ENCODE measurements at places on chromosomes 6 and 20.

GRCh38 chr6:157267109-157267611 lies 56.2 kb downstream of the TMEM242 start:
- DNase-seq = no peak

DNA sequence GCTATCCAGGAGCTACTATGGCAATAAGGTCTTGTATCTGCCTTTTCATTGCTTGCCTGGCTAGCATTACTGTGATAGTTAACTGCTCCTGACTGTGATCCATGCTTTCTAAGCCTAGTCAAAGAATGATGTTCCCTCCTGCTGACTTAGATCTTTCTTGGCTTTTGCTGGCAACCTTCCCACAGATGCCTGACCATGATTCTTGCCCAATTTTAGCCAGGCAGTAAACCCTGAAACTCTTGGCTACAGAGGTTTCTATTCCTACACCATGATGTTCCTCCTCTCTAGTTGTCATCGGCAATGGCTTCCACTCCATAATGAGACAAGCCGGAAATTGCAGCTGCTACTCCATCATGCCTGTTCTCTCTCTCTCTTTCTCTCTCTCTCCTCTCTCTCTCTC lies 238.1 kb downstream of the HAO1 start:
- DNase-seq = no peak

GRCh38 chr6:88141561-88142296 lies 24.4 kb downstream of the CNR1 start:
- DNase-seq = no peak

GRCh38 chr6:153511896-153512496 lies 380.9 kb upstream of the RGS17 start:
- peak; percentile 72 for DNase-seq

GRCh38 chr6:157323255-157323965 lies at the start of gene TMEM242:
Gene TMEM242, minus strand, starts transcription at chr6:157323519. Its CDS starts 20 bp downstream, at chr6:157323499.
- peak; percentile 93 for DNase-seq

GRCh38 chr6:63582579-63583231 lies 10.4 kb downstream of the LOC128125822 start:
- DNase-seq = no peak

- DNase-seq = no peak
Measured at GRCh38 chr6:43221046-43221972, 8.0 kb downstream of the DNPH1 start.

- DNase-seq = no peak
Measured at GRCh38 chr6:10144772-10145171, 270.1 kb downstream of the TFAP2A start.

- DNase-seq = no peak
Measured at GRCh38 chr6:68054756-68055155, 580.3 kb upstream of the ADGRB3 start.

DNA sequence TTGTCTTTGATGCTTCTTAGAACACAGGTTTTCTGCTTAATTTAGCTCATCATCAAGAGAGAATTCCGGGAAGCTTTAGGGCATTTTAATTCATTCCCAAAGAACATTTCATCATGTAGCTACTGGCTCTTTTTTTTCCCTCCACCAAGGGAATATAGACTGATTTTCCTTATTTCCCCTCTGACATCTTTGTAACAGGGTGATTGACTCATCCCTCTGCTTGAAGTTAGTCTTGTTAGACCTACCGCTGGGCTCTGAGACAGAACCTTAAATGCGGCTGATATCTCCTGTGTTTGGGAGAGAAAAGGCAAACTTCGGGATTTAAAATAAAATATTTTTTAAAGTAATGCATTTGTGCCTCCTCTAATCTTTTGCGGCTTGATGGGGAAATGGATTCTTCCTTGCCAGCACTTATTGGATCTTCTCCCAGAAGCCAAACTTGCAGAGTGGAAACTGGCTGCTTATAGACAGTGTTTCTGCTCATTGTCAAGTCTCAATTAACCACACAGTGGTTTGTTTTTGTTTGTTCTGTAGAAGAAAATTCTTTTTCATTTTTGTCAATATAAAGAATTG lies 272.7 kb upstream of the PLCB4 start:
- no peak for DNase-seq

GRCh38 chr20:931401-931800 lies 15.3 kb upstream of the ANGPT4 start:
- DNase-seq = no peak

DNA sequence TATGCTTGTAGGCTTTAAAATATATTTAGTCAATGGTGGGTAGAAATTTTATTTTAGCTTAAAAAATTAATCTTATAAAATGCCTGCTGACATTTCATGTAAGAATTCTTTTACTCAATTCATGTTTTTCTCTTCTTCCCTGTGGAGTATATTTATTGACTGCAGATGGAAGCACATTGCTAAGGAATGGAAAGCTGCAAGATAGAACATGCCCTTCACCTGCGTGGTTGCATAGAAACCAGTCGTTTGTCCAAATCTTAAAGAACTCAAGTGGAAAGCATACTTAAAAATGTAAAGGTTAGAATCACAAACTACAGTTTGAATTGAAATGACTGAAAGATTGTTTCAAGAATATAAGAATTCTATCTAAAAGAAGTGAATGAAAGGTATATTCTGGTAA lies 30.7 kb downstream of the C6orf163 start:
- DNase-seq = no peak

- no peak for DNase-seq
Measured at GRCh38 chr6:136641166-136641565, 90.9 kb upstream of the MAP7 start.

DNA sequence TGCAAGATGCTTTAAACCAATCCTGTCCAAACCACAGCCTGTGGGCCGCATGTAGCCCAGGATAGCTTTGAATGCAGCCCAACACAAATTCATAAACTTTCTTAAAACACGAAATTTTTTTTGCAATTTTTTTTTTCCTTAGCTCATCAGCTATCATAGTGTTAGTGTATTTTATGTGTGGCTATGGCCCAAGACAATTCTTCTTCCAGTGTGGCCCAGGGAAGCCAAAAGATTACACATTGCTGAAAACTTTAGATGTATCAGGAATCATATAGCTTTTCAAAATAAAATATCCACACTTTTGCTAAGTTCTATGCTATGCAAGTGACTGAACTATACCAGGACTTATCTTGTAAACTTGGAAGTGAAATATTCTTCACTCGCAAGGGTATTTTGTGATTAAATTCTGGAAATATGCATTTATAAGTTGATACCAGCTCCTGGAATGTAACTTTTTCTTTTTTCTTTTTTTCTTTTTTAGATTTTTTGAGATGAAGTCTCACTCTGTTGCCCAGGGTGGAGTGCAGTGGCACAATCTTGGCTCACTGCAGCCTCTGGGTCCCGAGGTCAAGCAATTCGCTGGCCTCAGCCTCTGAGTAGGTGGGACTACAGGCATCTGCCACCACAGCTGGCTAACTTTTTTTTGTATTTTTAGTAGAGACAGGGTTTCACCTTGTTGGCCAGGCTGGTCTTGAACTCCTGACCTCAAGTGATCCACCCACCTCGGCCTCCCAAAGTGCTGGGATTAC lies 49.8 kb downstream of the MTHFD1L start:
- DNase-seq = no peak

DNA sequence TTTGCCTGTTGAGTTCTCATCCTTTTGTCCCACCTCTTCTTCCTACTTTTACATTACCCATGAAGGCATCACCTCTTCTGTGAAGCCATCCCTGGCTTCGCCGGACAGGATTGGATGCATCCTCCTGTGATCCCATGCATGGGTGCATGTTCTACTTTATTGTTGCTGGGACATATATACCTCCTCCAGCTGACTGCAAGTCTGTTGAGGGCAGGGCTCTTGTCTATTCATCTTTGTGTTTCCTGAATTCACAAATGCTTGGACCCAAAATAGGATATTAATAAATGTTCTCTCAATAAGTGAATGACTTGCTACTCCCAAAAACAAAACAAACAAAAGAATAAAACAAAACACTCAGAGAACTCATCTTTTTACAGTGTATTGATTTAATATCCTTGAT lies 5.1 kb downstream of the MYB start:
- DNase-seq = no peak

DNA sequence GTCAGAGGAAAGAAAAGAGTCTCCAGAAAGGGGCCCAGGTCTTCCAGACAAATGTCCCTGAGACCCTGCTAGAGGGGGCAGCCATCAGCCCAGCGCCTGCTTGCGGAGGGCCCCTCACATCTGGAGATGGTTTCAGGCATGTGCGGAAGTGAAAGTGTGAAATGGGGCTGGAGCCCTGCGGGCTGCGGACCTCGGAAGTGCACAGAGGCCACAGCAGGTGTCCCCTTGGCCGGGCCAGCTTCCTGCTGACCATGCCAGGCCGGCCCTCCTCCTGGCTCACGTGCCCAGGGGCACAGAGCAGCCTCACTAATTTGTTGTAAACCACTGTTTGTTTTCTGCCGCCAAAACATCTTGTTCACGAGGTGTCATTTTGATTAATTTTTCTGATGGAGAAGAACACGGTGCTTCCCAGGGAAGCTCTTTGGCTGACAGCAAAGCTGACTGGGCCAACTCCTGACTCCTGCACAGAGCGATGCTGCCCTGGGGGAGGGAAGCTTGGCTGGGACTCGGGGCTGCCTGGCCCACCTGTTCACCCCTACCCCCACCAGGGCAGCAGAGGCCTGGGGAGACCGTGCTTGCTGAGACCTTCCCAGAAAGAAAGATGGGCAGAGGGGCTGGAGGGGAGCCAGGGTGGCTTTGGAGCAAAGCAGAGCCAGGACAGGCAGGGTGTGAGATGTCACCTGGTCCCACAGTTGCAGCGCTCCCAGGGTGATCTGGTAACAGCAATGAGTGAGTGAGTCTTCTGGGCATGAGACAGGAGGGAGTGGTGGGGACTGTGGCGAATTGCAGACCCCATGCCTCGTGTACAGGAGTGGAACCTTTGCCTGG lies 54.2 kb downstream of the BCAS4 start:
- DNase-seq = no peak

GRCh38 chr6:153013438-153013837 lies 10.9 kb upstream of the MTRF1L start:
- no peak for DNase-seq

- DNase-seq = no peak
Measured at GRCh38 chr20:20761301-20761700, 48.9 kb upstream of the RALGAPA2 start.

- no peak for DNase-seq
Measured at GRCh38 chr6:148422085-148422484, 79.4 kb downstream of the SASH1 start.

- no peak for DNase-seq
Measured at GRCh38 chr6:84769306-84769705, 4.9 kb upstream of the TBX18 start.

DNA sequence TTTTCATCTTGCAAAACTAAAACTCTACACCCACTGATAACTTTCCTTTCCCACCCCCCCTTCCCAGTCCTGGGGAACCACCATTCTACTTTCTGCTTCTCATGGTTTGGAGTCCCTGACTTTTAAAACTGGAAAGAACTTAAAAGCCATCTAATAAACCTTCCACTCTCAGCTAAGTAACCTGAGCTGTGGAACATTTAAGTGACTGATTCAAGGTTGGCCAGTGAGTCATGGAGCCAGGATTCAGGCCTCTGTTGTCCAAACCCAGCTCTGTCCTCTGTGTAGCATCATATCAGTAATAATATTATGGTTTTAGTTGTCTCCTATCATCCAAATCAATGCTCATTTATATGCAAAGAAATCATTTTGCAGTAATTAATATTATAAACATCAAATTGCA lies 176.0 kb upstream of the NT5E start:
- no peak for DNase-seq

DNA sequence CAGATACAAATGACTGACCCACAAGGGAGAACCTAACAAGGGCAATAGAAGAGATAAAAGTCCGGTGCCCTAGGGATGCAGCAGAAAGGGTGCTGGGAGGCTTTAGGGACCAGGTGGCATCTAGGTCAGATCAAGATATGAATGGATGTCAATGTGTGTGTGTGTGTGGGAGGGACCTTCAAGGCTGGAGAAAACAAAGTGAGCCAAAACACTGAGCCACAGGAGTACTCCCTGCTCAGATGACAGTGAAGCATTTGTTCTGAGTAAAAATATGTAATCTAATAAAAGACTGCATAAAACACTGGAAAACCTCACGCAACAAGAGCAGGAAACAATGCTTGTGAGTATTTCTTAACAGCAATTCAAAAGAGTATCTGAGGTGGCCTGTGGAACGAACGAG lies 28.2 kb downstream of the ZNF337 start:
- DNase-seq = no peak

- DNase-seq = no peak
Measured at GRCh38 chr6:81384921-81385320, 367.6 kb downstream of the TENT5A start.

- DNase-seq = no peak
Measured at GRCh38 chr6:2426561-2427340, 181.3 kb upstream of the GMDS start.

DNA sequence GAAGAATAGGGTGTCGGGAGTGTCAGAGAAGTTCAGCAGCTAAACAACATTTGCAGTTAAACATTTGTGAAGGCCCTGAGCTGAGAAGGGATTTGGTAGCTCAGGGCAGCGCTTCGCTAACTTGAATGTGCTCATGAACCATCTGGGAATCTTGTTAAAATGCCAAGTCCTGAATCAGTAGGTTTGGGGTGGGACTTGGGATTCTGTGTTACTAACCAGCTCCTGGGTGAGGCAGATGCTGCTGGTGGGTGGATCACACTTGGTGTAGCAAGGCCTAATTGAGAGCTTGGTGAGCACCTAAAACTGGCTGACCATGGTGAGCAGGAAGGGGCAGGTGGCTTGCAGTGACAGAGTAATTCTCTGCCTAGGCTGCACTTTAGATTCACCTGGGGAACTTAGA lies 5.9 kb downstream of the PTPRA start:
- DNase-seq = no peak

- DNase-seq = peak; percentile 82
Measured at GRCh38 chr20:49610691-49611538, 43.0 kb upstream of the PTGIS start.

GRCh38 chr6:143335865-143336264 lies 114.6 kb downstream of the ADAT2 start:
- no peak for DNase-seq

DNA sequence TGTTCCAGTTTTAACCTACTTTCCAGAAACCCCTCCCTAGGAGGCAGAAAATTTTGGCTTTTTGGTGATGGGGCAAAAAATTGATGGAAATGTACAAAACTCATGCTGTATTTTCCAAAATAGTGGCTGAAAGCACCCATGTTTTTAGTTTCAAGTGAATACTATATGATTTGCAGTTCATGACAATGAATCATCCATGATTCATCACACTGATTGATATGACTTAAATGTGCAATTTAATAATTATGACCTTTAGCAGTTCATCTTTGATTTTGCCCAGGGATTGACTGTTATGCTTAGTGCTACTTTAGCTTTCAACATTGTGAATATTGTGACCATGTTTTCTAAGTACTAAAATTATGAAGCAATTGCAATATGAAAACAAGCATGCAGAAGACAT lies 478.7 kb downstream of the HTR1B start:
- DNase-seq = no peak

Data from trophoblast cell (in vitro differentiated cells and primary cell).